Activated CD8-positive, alpha-beta T cell treated with anti-CD3 and anti-CD28 coated beads, Interleukin-2, amount 10 ng/mL, durations not matched to agents 7 days and 5 days (primary cell): ENCODE measurements at places on chromosomes 4 and X.
A peak's percentile ranks its signal among the peaks of the same experiment; 100 is the strongest.

DNA sequence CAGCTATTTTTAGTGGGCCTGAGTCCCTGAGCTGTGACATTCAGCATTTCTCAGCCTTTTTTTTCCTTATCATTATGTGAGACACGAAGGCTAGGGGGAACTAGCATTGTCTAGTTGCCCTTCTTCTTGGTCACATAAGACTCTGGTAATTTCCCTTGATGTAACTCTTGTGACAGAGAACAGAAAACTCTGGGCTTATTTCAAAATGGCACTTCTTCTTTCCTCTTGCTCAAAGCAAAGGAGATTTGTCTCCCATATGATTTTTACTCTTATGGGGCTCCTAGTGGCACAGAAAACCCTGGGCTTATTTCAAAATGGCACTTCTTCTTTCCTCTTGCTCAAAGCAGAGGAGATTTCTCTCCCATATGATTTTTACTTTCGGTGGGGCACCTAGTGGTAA lies 14.7 kb downstream of the ATXN3L start:
- DNase-seq, result no peak

- no peak for DNase-seq
Observed at GRCh38 chr4:129239088-129239487, 143.1 kb downstream of the C4orf33 start.

- DNase-seq, result no peak
Observed at GRCh38 chr4:57243076-57243475, 132.9 kb upstream of the IGFBP7 start.

- DNase-seq, result no peak
Observed at GRCh38 chrX:11766487-11766886, 8.4 kb downstream of the MSL3 start.

DNA sequence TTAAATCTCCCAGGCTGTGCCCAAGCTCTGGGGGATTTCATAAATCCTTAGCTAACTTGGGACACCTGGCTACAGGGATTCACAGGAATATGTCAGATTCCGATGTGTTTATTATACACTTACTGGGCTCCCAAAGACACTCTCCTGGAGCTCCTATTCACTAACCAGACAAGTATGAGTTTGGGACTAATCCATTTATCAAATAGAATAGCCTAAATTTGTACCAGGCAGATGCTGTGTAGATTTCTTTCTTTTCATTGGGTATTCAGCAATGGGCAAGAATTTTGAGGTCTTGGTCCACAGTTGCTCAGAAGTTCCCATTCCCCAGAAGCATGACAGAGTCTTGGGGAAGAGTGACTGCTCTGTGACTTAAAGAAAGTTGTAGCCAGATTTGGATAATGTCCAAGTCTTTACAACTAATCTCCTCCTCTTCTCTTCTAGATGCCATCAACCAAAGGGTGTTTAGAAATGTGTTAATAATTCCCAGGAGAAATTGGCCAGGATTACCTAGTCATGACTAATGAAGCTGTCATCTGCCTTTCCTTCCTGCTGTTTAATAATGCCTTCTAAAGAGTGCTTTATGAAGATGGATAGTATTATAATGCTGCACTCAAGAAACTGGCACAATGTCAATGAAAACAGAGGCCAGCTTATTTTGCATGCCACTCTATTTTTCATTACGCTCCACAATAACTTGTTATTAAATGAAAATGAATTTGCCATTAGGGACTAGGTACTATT lies 120.9 kb downstream of the CHIC2 start:
- DNase-seq, result no peak

DNA sequence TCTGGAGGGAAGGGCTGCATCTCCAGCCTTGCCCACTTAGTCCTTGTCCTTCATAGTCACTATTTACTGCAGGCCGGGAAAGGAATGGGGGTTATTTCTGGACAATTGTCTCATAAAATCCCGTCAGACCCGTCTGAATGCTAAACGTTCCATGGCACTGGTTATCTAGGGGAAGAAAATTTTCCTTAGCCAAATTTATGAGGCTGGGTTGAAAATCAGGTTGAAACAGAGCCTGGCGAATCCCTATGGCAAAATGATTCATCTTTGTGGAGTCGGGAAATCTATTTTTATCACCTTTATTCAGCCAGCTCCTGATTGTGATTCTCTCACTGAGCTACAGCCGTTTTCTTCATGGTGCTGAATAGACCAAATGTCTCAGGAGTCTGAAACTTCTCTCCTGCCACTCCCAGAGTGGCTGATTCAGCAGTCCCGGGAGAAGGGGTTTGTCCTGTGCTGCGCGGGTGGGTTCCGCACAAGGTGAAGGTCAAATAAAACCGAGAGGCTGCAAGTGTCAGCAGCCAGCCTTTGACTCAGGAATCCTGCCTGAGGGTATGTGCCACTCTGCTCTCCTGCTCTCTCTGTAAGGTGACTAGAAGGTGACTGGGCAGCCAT lies 1.0 kb downstream of the LIMCH1 start:
- DNase-seq, result no peak

DNA sequence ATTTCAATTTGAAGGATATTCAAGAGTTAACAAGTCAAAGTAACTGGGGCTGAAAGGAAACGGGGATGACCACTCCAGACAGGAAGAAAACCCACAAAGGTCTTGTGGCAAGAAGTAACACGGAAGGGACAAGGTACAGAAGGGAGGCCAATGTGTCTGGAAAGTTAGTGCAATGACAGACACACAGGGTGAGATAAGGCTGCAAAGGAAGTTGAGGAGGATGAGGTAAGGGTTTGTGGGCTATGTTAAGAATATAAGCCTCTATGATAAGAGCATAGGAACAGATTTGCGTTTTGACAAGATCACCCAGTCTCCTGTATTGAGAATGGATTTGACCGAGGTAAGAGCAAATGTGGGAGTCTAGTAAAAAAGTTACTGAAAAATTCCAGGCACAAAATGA lies 21.9 kb upstream of the EMCN start:
- peak; percentile 39 for DNase-seq

- DNase-seq, result no peak
Observed at GRCh38 chr4:181200076-181200475, 1043.1 kb upstream of the TENM3 start.

- DNase-seq, result no peak
Observed at GRCh38 chr4:6346373-6347110, 76.9 kb downstream of the WFS1 start.

- no peak for DNase-seq
Observed at GRCh38 chrX:124476562-124476961, 130.2 kb downstream of the SH2D1A start.

DNA sequence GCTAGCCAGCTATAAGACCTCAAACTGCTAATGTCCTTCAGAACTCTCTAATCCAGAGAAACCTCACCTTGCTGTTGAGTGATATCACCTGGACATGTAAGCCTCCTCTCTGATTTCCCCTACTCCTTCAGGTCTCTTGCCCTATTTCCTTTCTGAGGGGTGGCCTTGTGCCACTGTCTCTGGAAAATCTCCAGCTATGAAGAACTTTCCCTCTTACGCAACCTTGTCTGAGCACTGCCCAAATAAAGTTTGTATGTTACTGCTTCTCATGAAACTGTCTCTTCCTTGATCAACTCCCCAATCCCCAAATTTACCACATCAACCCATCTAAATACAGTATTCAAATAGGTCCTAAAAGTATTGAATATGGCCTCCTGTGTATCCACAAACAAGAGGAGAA lies 53.5 kb upstream of the VEGFD start:
- DNase-seq, result no peak

- DNase-seq, result peak; percentile 56
Observed at GRCh38 chr4:41281038-41281634, 24.4 kb downstream of the UCHL1 start.

GRCh38 chrX:77440330-77440729 lies 6.9 kb upstream of the FGF16 start:
- no peak for DNase-seq

DNA sequence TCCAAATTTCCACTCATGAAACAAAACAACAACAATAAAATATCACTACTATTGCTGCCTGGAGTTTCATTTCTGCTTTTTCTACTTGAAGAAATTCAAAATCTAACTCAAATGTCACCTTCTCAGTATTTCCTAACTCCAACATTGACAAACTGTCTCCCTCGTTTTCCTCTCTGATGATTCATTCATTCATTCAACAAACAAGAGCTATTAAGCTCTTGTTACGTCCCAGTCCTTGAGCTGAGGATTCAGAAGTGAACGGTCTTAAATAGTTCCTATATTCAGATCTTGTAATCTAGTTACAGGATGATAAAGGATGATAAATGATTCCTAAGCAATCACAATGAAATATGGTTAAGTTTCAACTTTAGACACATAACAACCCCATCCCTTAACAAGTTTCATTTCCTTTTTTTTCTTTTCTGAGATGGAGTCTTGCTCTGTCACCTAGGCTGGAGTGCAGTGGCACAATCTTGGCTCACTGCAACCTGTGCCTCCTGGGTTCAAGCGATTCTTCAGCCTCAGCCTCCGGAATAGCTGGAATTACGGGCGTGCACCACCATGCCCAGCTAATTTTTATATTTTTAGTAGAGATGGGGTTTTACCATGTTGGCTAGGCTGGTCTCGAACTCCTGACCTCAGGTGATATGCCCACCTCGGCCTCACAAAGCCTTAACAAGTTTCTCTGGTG lies 1.7 kb downstream of the SLC9B2 start:
- DNase-seq, result no peak

DNA sequence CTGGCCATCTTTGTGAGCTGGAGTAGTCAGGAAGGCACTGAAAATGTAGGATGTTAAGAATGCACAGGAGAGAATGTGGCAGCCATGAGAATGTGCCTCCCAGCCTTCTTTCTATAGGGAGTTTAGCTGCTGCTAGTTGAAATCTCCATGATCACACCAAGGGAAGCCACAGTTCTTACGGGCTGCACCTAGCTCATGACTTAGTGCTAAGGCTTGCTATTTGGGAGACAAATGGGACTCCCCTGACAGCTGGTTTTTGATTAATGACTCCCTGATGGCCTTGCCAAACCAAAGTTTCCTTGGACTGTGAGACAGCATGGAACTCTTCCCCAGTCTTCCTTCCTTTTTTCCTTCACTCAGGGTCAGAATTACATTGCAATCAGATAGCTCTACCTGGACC lies 9.2 kb downstream of the CTSO start:
- no peak for DNase-seq

GRCh38 chrX:36583674-36584073 lies 424.5 kb upstream of the FAM47C start:
- DNase-seq, result no peak
